ENCODE measurements at places on chromosomes 12 and 14.

GRCh38 chr12:21992823-21993222, 51.6 kb upstream of the ABCC9 start:
- no peak for DNase-seq

- no peak for DNase-seq
These were observed 5.2 kb downstream of the MUCL1 start for GRCh38 chr12:54859502-54859901.

GRCh38 chr14:92926931-92927330, 4.0 kb downstream of the CHGA start:
- DNase-seq, result no peak

DNA sequence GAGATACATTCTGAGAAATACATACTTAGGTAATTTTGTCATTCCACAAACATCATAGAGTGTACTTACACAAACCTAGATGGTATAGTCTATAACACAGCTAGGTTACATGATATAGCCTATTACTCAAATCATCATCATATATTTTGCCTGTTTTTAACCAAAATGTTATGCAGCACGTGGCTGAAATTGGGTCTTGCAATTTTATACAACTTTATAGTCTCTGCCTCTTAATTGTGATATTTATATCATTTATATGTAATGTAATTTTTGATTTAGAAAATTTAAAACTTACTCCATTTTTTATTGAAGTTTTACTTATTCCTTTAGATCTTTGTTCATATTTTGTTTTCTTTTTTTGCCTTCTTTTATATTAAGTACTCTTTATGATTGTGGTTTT, 350.7 kb upstream of the DCN start:
- DNase-seq, result no peak

- no peak for DNase-seq
These were observed 13.0 kb downstream of the ERG28 start for GRCh38 chr14:75647640-75648039.

DNA sequence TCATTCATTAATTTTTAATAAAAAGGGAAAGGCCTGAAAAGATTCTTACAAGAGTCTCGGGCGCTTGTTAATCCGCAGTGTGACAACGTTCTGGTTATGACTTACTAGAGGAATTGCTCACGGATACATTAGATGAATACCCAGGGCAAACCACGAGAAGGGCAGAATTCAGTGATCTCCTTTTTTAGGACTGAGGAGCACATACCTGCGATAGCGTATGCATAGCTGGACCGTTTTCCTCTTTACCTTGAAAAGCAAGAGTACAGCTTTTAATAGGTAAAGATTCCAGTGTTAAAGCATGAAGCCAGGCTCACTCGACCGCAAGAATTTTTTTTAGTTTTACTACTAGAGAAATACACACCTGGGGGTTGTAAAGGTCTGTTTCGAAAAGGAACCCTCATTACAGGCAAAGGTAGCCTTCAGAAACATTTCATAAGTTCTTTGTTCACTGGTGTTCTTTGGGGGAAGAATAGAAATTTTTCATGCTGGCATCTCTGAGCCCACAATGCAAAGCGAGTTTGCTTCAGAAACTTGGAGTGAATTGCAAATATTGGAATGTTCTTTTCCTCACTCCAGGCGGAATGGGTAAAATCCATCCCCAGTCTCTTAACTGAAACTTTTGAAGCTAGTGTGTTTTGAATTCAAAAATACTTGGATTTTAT, 953 bp downstream of the MAPK1IP1L start:
- DNase-seq, result no peak

Data from NCI-H774 (cell line).